ENCODE measurements at places on chromosomes 3 and 15.
A peak's percentile ranks its signal among the peaks of the same experiment; 100 is the strongest.

GRCh38 chr3:52783211-52783555, 5.8 kb downstream of the ITIH1 start:
- DNase-seq, result no peak

DNA sequence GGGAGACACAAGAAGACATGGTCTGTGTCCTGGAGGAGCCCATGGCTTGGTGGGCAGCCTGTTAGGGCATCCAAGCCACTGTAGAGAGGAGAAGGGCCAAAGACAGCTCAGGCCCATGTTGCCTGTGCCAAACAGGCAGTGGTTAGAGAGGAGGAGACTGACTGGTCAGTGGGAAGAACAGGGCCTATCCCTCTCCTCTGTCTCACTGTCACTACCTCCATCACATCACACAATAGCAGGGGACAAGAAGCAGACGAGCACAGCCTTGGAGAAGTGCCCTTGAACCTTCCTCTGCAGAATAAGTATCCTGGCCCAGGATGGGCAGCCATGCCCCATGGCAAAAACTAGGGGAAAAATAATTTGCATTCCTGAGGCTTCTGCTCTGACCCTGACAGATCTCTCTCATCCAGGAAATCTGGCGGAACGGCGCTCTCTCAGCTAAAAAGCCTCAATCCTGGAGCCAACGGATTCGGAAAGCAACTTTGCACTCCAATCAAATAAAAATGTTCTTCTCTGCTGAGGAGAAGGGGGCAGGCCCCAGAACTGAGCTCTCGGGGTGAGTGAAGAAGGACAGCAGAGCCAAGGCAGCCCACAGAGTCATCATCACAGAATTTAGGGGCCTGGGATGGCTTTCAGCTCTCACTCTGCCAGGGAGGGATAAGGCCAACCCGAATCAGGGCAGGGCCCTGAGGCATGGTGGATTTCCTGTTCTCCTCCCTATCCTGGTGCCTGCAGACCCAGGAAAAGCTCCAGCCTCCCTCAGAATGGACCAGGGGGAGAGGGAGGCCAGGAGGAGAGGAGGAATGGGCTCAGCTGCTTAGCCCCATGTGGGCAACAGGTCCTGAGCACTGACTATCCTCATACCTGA, 1.6 kb downstream of the SHF start:
- peak; percentile 20 for DNase-seq

DNA sequence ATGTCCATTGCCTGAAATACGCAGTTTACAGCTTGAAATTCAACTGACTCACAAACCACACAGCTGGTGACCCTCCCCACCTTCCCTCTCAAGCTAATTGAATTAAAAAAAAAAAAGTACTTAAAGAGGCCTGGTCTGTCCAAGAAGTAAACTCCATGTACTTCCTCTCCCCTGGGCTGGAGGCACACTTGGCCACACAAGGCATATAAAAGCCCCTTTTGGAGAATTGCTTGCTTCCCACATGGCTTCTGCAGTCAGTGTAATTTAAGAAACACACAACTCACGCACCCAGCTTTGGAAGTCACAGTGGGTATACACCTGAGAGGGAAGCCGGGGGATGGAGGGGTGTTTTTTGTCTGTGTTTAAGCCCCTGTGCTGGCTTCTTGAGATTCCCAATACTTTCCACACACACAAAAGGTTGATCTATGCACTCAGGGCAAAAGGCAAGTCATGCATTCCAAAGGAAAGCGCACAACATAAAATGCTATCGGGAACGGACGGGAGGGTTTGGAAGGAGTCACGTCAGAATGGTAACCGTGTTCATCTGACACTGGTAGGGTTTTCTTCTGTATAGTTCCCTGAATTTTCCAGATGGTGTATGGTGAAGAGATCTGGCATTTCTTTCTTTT, 106.6 kb upstream of the ALDH1A3 start:
- no peak for DNase-seq

DNA sequence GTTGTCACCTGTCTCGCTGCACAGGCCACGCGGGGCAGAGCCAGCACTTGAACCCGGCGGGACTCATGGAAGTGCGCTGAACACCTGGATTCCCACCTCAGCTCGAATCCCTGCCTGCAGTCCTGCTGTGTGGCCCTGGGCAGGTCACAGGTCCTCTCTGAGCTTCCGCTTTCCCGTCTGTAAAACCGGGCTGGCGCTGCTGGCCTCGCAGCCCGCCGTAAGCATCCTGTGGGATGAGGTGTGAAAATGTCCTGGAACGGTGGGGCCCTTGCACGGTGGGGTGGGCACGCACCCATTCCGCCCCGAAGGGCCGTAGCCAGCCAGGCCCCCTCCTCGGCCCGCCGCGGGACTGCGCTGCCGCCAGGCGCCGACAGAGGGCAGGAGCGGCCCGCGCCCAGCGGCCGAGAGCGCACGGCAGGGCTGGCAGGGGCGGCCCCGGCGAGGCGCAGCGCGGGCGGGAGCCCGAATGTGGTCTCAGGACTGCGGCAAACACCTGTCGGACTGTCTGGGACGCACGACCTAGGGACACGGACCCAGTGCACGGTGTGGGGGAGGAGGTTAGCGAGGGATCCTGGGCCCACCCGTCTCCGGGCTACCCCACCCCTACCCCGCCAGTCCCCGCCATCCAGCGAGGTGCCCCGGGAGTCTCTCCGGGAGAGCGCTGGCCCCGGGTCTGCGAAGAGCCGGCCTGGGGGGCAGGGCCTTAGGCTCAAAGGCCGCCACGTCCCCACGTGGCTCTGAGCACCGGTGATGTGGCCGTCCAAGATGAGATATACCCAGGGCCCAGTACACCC, 40.4 kb downstream of the DNAJB8 start:
- peak; percentile 96 for DNase-seq

DNA sequence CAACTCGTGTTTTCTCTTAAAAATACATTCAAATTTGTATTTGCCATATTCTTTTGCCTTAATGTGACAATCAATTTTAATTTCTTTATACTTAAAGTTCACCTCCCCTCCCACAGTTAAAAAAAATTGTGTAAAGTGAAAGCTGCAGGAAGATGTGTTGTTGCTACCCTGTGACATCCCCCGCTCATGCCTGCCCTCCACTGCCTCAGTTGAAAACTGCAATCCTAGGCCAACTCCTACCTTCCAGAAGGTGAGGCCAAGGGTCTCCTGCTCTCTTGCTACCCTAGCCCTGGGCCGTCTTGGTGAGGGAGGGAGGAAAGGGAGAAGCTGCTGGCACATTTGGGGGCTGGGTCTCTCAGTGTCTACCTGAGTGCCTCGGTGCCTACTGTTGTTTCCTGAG, 57.0 kb upstream of the CMTM7 start:
- peak; percentile 50 for DNase-seq

GRCh38 chr3:66165660-66166059, 55.1 kb upstream of the SLC25A26 start:
- DNase-seq, result no peak

- no peak for DNase-seq
Measured at GRCh38 chr15:26261966-26262365, 398.8 kb upstream of the ATP10A start.

DNA sequence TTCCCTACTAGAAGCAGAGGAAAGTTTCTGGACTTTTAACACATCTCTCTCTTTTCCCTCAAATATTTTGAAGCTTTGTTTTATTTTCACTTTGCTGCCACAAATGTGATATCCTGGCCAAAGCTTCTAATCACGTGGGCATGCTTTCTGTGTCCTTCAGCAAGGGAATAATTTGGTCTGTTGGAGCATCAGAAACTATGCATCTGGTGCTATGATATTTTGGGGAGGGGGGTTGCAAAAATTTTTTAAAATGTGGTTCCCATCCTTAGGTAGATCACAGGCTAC, 254.2 kb downstream of the GAP43 start:
- DNase-seq, result no peak

- DNase-seq, result no peak
Measured at GRCh38 chr3:133979553-133979952, 50.2 kb downstream of the SLCO2A1 start.

- no peak for DNase-seq
Measured at GRCh38 chr3:45112939-45113338, 33.2 kb downstream of the CDCP1 start.

DNA sequence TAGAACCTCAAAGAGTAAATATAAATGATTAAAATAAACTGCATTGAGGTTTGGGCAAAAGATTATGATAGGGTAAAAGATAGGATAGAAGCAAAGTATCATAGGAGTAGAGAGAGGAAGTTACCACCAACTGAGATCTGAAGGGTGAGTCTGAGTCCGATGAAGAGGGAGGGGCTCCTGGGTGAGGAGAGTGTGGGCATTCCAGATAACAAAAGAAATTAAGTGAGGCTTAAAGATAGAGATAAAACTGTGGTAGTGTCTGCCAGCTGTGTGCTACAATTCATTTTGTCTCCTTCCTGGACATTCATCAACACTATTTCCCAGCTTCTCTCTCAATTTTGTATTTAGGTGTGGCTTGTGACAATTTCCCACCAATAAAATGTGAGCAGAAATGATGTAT, 343.0 kb upstream of the PLSCR5 start:
- DNase-seq, result no peak

DNA sequence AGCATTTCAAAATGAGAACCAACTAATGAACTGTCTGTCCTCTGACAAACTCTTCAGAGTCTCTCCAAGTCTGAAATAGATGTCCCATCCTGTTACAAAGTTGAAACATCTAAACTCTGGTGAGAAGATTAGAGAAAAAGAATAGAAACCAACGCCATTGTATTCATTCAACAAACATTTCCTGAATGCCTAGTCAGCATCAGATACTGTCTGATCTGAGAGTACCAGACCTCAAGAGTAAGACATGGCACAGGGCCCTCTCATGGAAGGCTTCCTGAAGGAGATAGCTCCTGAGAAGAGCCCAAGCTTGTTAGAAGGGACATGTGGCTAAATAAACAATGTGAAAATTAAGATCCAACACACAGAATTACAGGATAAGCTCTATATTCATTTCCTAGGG, 164.1 kb upstream of the LRRN1 start:
- no peak for DNase-seq

DNA sequence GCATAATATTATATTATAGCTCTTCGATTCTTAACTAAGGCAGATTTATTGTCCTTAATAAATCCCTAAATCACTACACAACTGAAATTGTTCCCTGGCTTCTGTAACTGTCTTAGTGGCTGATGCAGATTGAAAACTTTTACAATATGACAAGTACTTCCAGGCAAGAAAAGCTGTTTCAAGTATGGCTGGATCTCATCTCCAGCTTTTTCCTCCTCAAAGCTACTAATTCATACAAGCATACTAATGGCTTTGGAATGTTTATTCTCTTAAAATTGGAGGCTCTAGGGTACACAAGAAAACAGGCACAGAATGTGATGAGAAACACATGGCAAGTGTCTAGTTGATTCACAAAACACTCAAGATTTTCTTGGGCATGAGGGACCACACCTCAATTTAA, 351.5 kb upstream of the ICE2 start:
- DNase-seq, result no peak

Data from GM13977 (cell line).